ENCODE measurements at places on chromosomes 3 and 15.
A peak's percentile ranks its signal among the peaks of the same experiment; 100 is the strongest.

DNA sequence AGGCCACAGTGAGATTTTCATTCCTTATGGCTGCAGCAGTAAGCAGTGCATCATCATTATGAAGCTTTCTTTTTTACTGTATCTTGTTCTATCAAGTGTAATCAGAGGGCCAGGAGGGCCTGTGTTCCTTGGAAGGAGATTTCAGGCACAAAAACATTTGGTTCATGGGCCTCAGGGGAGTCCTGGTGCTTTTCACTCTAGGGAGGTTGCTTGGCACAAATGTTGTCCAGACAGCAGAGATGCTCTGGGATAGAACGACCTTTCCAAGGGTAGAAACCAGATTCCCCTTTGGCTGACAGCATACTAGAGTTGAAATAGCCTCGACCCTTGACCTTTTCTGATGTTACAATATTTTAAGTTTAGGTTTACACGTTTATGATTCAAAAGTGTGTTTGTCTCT, 95.3 kb upstream of the CLSTN2 start:
- no peak for DNase-seq

- peak; percentile 65 for DNase-seq
Measured at GRCh38 chr15:29139540-29140459, 129.8 kb downstream of the NSMCE3 start.

DNA sequence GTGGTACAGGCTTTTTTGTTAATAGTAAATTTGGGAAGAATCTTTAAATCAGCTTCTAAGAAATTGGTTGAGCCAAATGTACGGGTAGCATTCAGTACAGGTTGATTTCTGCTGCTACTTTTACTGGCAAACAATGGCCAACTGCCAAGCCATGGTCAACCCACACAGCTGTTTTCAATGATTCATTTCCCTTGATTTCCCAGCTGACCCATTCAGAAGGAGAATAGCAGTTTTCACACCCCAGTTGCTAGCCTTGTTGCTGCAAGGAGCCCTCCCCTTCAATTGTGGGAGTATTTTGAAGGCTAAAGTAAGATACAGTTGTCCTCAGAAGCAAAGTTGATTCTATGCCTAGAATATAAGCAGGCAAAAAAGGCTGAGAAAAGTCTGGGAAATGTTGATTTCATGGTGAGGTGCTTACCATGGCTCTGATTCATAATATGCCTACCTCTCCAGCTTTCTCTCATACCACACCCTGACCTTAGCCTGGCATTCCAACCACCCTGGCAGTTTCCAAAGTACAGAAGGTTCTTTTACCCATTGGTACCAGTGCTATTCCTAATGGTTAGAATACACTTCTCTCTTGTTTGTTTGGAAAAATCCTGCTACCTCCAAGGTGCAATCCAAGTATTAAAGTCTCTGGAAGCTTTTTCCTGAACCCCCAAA, 320.3 kb upstream of the TGFBR2 start:
- DNase-seq: peak; percentile 79

GRCh38 chr3:9098716-9099675, 135.7 kb upstream of the RAD18 start:
- no peak for DNase-seq

- DNase-seq: no peak
Measured at GRCh38 chr15:55255714-55256113, 33.9 kb downstream of the RAB27A start.

DNA sequence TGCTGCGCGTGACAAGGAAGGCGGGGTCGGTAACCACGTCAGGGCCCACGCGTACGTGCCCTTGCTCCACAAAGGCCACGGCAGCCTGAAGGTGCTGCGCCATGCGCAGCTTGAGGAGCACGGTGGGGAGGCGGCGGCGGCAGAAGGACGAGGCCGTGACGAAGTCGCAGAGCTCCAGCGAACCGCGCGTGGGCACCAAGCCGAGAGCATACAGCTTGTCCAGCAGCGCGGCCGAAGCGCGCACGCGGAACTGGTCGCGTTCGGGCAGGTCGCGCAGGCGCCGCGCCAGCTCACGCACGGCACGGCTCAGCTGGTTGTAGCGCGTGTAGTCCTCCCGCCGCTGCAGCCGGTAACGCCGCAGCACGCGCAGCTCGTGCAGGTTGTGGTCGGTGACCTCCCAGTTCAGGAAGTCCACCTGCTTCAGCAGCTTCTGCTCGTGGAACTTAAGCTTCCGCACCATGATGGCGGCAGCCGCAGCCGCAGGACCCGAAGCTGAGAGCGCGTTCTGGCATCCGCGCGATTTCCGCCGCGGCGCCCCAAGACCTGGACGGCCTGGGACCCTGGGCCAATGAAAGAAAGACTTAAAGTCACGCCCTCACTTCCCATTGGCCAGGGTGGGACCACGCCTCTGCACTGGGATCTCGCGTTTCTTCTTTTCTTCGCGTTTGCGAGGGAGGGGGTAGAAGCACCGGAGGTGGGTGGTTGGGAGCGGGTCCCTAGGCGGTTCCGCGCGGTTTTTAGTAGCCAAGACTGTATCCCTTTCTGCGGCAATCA, at the start of gene IMP3:
Gene IMP3, minus strand, starts transcription at position 516 of the 774 bp plus-strand sequence. Its CDS starts 56 bp downstream, at position 460.
- DNase-seq: peak; percentile 97

DNA sequence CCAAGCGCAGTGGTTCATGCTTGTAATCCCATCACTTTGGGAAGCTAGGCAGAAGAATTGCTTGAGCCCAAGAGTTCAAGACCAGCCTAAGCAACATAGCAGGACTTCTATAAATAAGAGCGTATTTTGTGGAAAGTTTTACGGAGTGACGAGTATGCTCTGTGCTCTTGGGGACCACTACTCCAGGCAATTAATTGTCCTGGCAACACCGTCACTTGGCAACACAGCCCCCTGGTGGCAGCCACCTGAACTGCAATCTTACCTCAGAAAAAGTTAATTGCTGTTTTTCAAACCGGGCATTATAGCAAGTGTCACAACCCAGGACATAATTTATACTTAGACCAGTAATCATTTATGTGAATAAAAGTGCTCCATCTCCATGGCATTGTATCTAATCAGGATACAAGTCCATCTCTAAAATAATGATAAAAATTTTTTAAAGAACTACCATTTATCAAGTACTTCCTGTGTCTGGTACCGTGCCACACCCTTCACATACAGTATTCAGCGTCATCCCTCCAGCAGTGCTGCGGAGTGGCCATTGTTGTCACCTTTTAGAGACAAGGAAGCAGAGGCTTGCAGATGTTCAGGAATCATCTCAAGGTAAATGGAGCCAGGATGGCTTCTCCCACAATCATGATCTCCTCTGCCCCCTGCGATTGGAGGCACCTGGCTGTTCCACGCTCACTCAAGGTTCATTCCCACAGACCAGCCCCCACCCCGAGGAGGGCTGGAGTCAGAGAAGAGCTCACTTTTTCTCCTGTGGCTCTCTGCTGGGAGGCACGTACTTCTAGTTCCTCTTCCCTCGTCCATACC, 34.5 kb downstream of the PLA2G4D start:
- peak; percentile 72 for DNase-seq

DNA sequence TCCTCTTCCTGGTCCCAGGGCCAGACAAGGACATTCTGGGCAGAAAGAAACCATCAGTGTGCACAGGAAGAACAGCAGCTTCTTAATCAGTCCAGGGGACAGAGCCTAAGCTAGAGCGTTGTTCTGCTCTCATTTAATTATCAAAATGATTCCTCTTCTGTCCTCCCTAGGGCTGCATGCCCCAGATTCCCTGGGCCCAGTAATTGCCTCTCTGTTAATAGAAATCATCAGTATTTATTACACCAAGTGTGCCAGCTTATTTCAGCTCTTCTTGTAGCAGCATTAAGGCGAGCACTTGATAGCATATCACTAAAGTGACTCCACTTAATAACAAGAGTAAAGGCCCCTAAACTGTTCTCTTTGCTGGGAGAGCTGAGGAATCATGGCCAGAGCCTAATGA, 72.1 kb downstream of the WDR76 start:
- no peak for DNase-seq

GRCh38 chr3:71441217-71441924, 142.2 kb downstream of the FOXP1 start:
- DNase-seq: no peak

DNA sequence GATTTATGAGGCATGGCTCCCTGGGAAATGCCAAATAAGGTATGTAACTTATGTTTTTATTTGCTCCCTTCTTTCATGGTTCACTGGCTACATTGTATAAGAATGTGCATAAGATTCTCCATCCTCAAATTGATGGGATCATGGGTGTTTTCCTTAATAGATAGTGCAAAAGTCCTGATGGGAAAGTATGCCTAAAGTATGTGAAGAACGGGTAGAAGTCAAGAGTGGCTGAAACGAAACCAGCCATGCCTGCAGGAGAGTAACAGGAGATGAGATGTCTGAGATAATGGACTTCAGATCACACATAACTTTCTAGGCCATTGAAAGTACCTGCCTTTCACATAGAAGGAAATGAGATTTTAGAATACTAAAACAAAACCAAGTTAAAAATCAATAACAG, 56.5 kb downstream of the ZBBX start:
- DNase-seq: no peak

GRCh38 chr15:57133127-57133968, 214.9 kb downstream of the TCF12 start:
- no peak for DNase-seq

- no peak for DNase-seq
Measured at GRCh38 chr3:110314512-110315114, 757.0 kb upstream of the NECTIN3 start.

DNA sequence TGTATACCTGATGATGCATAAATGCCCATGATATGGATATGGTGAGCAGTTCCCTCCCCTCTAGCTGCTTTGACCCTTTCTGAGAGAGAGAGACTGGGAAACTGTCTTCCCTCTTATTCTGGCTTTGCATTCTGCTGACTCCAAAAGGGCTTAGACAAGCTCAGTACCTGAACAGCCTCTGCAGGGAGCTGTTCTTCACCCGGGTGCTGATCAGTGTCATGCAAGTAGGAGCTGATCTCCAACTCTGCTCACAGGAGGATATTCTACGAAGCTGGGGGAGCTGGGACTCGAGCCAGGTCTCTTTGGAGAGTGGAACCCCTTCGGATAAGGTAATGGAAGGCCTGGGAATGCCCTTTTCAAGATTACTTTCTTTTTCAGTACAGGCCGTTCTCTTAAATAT, 237.1 kb downstream of the RYR3 start:
- DNase-seq: no peak

DNA sequence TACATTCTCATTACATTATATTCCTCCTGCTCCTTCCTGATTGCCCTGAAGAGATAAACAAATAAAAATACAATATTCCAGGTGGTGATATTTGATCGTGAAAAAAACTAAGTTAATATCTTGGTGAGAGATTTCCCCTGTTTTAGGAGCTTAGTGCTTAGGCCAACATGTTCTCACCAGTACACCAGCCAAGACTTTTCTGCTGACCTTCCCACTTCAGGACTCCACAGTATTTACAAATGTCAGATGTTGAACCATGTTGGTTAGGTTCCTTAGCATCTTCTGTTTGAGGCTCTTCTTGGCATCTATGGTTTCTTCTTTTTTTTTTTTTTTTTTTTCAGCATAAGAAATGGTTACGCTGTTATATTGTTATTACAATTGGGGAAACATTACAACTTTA, 247.0 kb downstream of the IL5RA start:
- DNase-seq: no peak

DNA sequence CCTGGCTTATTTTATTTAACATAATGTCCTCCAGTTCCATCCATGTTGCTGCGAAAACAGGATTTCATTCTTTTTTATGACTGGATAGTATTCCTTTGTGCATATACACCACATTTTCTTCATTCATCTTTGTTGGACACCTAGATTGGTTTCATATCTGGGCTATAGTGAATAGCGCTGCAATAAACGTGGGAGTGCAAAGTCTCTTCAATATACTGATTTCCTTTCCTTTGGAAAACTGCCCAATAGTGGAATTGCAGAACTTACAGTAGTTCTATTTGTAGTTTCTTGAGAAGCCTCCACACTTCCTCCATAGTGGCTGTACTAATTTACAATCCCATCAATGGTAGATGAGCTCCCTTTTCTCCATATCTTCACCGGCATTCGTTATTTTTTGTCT, 72.5 kb upstream of the KLHL25 start:
- no peak for DNase-seq

- DNase-seq: peak; percentile 81
Measured at GRCh38 chr3:149971403-149972075, 844 bp upstream of the PFN2 start.

DNA sequence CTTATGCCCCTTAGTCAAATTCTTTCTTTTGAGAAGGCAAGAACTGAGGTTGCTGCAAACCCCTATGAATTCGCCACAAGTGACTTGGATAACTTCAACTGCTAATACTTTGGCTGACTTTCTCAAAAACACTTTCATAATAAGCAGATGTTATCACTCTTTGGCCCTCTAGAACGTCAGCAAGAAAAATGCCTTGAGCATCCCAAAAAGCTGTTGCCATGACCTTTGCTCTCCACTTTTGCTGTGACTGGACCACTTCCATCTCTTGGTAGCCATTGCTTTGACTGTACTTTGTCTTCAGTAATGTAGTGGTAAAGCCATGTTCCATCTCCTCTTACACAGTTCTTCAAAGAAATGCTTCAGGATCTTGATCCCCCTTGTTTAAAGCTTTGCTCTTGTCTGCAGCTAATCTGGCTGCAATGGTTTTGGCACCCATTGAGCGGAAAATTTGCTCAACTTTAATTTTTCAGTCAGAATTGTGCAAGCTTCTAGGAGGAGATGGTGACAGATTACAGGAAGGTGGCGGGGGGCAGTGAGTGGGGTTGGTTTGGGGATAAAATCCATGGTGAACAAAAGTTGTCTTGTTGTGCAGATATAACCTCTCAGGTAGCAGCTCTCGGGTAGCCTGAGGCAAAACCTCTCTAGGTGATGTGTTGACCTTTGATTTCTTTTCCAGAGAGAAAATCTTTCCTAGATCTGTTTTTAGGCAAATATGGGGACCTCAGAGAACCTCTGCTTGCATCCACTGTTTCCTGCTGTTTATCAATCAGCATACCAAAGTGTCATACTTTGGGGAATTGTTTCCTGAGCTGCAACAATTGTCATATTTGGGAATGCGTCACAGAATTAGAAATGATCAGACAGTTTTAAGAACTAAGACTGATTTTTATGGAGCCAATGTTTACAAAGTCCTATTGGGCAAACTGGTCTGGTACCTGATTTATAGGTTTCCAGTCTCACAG, 83.6 kb downstream of the CCR1 start:
- no peak for DNase-seq

GRCh38 chr3:194389269-194389668, 9.8 kb downstream of the GP5 start:
- peak; percentile 66 for DNase-seq

DNA sequence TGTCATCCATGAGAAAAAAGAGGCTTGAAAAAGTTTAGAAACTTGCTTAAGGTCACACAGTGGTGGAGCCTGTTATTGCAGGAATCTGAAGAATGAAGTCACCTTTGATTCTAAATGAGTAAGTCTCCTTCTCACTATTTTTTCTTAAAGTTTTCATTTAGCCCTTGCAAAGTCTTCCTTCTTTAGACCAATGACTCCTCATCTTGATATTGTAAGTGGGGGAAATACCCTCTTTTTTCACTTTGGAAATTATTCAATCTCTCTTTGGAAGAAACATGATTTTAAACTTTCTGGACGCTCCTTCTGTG, 787 bp upstream of the SLMAP start:
- DNase-seq: no peak

GRCh38 chr3:18791182-18791581, 357.1 kb upstream of the KCNH8 start:
- DNase-seq: no peak

- DNase-seq: no peak
Measured at GRCh38 chr15:67820122-67820991, 5.0 kb upstream of the SKOR1 start.
